ENCODE measurements at places on chromosomes 12 and 14.

DNA sequence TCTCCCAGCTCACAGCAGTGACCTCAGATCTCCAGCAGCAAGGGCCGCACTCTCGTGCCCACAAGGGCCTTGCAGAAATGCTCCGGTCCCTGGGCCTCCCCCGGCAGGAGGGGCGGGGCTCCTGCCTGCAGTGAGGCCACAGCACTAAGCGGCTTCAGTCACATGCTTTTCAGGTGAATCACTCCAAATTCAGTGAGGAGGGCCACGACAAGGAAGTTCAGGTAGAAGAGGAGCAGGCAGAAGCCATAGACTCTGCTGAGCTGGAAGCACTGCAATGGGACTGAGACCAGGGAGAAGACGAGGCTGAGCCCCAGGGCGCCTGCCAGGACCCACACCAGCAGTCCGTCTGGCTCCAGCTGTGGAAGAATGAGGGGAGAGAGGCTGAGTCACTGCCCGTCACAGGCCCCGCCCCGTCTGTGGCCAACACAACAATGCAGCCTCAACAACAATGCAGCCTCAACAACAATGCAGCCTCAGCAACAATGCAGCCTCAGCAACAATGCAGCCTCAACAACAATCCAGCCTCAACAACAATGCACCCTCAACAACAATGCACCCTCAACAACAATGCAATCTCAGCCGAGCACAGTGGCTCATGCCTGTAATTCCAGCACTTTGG lies 35.2 kb downstream of the SLC8B1 start:
- no peak for DNase-seq

DNA sequence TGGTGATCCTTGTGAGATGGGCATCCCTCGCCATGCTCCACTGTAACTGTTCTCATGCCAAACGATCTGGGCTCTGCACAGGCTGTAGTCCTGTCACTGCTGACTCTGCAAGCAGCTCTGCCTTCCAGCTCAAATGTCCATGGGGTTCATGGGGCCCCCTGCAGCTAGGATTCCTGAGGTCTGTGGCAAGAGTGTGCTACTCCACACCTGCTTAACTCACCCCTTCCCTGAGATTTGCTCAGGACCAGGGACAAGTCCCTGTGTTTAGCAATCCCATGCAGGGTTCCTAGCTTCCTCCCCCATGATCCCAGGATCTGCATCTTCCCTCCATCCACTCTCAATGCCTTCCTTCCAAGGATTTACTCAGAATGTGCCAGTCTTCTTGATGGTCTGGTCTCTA lies 241.0 kb downstream of the ASCL1 start:
- DNase-seq: no peak

- DNase-seq: no peak
These were observed 574 bp downstream of the GLRX5 start for GRCh38 chr14:95535226-95536021.

DNA sequence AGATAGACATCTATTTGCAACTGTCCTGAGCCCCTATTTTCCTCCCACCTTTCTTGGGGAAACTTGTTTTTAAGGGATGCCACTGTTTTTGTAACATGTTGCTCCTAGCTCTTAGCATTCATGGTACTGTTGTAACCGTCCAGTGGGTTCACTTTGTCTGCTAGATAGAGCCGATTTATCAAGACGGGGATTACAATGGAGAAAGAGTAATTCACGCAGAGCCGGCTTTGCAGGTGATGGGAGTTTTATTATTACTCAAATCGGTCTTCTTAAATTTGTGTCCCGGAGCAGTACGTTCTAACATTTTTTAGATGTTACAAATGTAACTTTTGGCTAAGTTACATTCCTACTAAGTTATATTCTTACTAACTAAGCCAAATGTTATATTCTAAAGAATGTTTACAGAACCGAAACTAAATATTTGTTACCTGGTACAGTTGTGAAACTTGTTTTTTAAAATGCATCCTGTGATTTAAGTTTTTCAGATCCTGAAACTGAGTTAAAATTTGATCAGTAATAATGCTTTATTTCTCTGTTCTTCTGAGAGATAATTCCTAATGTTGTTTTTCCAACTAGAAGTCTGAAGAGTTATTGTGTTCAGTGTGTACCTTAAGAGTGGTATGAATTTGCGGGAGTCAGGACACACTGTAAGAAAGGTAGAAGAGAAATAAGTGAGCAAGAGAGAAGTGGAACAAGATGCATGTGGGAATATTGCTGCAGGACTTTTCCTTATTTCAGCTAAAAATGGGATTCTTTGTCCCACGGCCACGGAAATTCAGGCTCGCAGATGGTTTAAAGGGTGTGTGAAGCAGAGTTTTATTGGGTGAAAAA lies 20.6 kb upstream of the CLEC2D start:
- no peak for DNase-seq

DNA sequence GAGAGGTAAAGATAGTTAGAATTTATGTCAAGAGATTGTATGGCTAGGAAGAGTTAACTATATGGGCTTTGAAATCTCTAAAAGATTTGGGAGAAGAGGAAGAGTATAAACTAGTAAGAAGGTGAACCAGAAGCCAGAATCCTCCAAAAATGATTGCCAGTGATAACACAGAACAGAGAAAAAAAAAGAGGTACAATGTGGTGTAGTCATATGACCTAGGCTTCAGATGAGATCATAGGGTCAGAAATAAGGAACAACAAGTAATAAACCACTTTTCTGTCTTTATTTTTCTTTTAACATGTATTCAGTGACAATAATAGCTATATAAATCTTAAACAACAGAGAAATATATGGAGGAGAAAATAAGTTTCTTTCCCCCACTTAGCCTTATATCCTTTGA lies 2.0 kb upstream of the NECAP1 start:
- DNase-seq: no peak

DNA sequence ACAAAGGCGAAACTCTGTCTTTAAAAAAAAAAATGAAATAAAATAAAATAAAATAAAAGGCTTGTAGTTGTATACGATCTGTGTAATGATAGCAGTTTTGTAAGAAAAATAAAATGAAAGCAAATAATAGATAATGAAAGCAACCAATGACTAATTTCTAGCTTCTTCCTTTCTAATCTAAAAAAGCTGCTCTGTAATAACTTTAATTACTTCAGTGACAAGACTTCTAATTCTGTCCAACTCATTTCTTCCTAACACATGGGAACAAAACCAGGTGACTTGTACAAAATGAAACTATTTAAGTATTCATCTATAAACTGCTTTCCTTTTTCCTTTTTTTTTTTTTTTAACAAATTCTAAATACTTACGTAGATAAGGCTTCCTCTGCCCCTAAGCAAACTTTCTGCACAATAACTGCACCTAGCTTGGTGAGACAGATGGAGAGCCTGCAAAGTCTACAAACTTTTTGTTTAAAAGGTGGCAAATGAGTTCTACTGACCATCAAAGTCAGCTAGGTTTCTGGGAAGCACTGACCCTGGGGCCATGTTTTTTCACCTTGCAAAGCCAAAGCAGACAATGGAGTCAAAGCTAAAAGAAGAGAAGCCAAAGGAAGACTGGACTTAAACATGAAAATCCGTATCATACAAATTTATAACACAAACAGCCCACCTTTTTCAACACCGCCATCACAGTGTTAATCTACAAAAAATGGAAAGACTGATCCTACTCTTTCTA lies 28.2 kb downstream of the DENND5B start:
- DNase-seq: no peak

DNA sequence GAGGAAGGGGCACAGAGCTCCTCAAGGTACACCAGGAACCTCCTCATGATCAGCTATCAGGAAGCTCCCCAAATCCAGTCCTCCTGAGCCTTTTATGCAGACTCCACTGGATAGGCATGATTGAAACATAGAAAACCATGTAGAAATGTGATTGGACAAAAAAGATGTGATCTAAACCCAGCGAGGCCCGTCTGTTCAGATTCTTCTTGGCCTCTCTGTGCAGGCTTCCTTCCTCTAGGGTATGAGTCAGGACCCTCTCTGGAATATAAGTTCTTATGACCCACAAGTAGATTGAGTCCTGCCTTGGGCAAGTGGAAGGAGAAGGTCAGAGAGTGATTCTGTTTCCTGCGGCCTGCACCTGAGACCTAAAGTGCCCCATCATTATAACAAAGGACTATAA lies 166.3 kb downstream of the PHLDA1 start:
- no peak for DNase-seq

GRCh38 chr14:71430321-71430677 lies 501.9 kb upstream of the RGS6 start:
- no peak for DNase-seq

DNA sequence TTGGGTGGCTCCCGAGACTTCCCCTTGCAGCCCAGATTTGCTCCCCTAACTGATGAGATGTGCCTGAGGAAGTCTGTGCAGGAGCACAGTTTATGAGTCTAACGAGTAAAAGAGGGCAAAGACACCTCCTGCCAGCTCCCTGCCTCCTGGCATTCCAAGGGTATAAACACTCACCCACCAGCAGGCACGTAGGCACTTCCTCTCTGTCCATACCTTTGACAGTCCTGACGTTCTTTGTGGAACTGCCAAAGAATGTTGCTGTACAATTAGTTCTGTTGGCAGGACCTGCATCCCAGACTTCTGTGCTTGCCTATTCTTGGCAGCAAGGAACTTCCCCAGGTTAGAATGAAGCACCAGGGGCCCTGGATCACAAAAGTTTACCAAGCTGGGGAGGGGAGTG lies 889.3 kb downstream of the BCL11B start:
- no peak for DNase-seq

DNA sequence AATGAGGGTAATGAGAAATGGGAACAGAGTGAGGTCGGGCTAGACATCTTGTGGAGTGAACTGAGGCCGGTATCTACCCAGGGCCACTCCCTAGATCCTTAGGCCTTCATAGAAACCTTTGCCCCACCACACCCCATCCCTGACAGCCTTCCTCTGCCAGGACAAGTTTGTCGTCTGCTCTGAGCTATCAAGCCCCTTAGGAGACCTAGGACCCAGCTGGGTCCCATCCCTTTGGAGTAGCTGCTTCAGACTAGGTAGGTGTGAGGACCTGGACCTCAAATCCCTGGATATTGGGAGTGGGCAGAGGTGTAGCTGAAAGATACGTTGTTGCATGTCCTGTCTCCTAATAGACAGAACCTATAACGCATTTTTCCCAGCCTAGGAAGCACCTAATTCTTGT lies at the start of gene TMEM253:
Gene TMEM253 (plus strand): TSS at position 136 of the 400 bp plus-strand sequence. CDS start 278 bp downstream, outside the sequence.
- DNase-seq: no peak

DNA sequence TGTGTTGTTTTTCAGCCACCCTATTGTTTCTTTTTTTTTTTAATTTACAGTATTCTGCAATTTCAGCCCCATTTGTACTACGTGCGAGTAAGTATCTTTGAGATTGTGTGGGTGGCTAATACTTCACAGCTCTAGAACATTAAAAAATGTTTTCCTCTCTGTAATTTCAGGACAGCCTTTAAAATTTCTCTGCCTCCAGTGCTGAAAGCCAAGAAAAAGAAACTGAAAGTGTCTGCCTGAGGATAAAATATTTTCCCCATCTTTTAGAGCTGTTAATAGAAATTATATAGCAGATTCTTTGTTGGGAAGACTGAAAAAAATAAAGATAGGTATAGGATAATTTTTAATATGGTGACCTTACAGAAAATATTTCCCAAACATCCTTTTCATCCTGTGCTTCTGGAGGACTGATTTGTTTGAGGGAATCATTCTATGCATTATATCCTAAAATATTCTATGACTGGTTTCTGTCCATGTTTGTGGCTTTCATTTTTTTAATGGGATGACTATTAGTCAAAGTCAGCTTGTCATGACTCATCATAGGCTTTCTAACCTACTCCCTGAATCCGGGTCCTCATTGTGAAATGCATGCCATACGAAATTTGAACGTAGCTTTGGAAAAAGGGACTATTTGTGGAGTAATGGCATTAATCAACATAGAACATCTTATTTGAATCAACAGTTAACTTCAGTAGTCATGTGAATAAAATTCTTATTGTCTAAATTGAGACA lies 10.8 kb upstream of the TCTN2 start:
- no peak for DNase-seq

DNA sequence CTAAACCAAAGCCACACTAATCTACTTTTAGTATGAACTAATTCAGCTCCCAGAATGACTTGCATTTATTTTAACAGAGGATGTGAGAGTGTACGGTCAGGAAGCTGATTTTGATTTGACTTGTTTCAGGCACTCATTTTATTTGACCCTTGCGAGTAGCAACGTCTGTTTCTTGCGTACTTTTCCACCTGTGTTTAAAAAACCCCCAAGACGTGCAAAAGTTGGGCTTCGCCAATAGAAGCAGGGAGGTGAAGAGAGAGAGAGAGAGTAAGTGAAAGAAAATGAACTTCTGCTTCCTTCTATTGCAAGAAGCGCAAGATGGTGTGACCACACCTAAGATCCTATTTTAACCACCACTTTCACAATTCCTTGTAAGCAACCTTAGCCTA lies 6.7 kb upstream of the SLC15A4 start:
- DNase-seq: no peak

GRCh38 chr12:32877601-32878459 lies 18.7 kb downstream of the PKP2 start:
- no peak for DNase-seq

GRCh38 chr12:58570411-58570810 lies 349.9 kb downstream of the LRIG3 start:
- DNase-seq: no peak

DNA sequence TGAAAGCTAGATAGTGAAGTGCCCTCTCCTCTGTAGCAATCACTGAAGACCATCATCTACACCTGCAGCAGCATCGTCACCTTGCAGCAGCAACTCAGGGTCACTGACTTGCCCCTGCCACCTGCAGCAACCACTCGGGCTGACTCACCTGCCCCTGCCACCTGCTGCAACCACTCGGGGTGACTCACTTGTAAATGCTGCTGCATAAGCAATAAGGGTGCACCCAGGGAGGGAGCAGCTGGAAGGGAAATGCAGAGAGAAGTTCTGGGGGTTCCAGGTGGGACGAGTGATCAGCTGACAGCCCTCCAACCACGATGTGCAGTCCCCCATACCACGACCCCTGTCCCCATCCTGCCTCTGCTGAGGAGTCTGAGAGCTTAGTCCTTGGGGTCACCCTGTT lies 357.1 kb upstream of the SFSWAP start:
- no peak for DNase-seq

- DNase-seq: no peak
These were observed 5.7 kb upstream of the JDP2 start for GRCh38 chr14:75422169-75422568.

DNA sequence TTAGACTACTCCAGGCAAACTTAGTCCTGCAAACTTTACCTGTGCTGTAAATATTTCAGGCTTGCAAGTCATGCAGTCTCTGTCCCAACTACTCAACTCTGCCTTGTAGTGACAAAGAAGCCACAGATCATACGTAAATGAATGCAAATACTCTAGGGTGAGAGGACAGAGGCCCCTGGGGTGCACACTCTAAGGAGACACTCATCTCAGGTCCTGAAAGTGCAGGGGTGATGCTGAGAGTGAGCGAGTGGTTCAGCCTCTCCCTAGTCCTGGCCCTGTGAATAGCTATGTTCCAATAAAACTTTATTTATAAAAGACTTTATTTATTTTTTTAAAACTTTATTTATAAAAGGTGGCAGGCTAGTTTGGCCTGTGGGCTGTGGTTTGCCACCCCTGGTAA lies 34.9 kb downstream of the HCAR2 start:
- no peak for DNase-seq

- DNase-seq: no peak
These were observed 24.6 kb upstream of the SERPINA1 start for GRCh38 chr14:94412671-94413638.

- no peak for DNase-seq
These were observed 57.6 kb downstream of the MDM2 start for GRCh38 chr12:68865399-68866164.

All from C1 segment of cervical spinal cord (tissue), 14 donors.